HS-5 (cell line): ENCODE measurements at places on chromosomes 1 and 21.
A peak's percentile ranks its signal among the peaks of the same experiment; 100 is the strongest.

DNA sequence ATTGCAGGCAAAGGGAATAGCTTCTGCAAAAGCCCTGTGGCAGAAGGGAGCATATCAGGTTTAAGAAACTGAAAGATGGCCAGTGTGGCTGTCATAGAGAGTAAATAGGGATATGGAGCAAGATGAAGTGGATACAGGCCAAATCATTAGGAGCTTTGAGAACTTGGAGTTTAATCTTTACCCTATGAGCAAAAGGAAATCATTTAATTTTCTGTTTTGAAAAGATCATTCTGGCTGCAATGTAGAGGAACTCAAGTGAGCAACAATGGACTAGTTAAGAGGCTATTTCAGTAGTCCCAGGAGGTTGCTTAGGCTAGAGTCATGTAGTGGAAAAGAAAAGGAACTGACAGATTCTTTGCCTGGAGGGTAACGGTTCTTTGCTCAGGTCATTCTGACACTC lies 47.2 kb downstream of the RAP1A start:
- no peak for DNase-seq

DNA sequence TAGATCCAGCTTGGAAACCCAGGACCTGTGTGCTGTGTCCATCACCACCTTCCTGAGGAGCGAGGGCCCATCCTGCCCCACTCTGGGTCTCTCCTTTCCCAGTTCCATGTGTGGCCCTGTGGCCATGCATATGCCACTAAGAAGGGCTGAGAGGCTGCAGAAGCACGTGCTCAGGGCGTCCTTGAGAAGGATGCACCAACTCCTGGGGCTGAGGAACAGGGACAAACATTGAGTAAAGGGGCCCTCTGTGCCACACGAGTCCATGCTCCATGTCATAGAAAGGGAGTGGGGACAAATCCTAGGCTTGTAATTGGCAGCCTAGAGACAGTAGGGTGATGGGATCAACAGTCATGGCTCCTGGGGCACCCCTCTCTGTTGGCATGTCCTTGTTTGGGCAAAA lies 8.4 kb downstream of the ETV3L start:
- no peak for DNase-seq

- no peak for DNase-seq
Measured at GRCh38 chr1:93938461-93939145, 29.4 kb upstream of the GCLM start.

DNA sequence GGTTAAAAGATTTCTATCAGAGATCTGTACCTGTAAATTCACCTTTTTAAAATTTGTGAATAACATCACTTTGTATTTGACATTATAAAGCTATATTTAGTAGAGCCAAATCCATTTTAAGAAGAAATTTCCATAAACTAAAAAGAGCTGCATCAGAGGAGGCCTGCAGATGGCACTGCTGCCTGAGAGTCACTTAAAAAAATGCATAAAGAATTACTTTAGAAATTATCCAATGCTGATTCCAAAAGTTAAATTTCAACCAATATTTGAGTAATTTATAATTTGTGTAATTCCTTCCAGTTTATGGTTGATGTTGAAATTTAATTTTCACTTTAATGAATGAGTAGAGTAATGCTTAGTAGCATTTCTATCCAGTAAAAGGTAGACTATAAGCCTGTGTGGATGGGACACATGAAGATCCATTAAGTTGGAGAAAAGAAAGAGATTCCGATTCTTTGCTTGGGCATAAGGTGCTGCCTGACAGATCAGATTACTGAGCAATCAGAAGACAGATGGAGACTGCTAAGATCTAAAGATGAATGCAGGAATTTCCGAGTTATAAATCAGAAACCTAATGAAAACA lies 20.7 kb upstream of the RPE65 start:
- no peak for DNase-seq

DNA sequence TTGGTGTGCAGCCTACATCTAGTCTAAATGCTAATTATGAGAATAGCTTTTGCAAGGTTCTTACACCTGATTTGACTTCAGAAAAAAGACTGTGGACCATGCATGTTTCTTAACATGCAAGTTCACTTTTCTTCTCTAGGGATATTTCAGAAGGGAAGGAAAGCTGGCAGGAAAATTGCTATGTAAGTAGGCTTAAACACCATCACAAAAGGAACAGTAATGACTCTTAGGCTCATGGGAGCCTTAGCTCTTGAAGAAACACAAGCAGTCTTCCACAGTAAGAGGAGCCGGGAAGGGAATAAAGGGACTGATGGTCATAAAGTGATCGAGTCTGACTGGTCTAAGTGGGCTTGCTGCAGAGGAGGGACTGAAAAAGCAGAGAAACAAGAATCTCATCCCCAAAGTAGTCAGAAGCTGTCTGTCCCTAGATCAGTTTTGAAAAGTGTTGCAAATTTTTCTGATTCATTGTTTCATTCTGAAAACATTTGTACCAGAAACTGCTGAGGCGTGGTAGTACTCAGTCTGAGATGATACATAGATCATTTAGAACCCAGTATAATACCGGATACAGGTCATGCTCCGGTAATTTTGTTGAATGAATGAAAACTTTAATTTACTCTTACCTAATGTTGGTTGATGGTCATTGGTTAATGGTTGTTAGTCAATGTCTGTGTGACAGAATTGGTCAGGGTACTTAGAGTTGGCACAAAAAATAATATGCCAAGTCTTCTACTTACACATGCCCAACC lies 40.9 kb downstream of the SMYD2 start:
- DNase-seq = no peak

- no peak for DNase-seq
Measured at GRCh38 chr1:151005729-151006319, 878 bp downstream of the MINDY1 start.

DNA sequence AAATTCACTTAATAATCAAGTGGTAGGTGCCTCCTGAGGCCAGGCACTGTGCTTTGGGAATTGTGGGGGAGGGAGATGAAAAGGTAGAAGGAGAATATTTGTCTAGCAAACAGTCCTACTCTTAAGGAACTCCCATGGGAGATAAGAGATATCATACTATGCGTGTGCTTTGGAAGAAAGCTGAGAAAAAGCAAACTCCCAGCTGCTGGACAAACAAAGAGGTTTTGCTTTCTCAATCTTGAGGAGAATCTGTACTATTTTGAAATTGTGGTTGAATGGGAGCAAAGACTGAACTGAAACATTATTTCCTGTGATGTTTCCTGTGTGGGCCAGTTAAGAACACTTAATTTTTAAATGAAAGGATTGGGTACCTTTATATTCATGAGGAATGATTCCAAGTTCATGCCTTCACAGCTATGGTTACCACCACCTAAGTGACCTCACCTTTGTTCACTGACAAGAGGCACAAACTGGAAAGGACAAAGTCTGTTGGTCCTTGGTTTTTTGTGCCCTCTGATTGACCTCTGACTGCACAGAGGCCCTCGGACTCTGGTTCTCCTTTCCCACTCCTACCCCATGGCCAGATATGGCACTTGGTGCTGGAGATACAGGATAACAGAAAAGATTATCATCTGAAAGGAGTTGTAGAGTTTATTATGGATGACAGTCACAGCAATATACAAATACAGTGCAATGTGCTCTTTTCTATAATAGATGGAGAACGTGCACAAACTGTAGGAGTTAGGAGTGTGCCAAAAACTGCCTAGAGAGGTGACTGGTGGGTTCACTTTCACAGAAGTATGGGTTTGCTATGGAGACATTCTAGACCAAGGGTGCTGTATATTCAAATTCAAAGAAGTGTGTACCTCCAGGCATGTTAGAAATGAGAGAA lies 1.6 kb downstream of the CD53 start:
- no peak for DNase-seq

- DNase-seq = peak; percentile 88
Measured at GRCh38 chr1:173149887-173150286, 57.2 kb downstream of the TNFSF4 start.

DNA sequence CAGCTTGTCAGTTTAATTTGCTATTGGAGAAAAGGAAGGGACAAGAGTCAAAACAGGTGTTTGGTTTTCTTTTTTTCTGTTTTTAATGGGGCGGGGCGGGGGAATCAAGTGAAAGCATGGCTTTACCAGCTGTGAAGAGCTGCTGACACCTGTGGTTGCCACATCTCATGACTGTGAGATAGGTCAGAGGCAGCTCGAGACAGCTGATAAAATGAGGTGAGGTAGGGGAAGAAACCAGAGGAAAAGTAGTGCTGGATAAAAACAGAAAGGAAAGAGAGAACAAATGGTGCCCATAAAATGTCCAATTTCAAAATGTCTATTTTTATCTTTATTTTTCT lies 272.3 kb downstream of the NEGR1 start:
- no peak for DNase-seq

GRCh38 chr1:191876631-191877030 lies 281.6 kb upstream of the RGS18 start:
- no peak for DNase-seq

DNA sequence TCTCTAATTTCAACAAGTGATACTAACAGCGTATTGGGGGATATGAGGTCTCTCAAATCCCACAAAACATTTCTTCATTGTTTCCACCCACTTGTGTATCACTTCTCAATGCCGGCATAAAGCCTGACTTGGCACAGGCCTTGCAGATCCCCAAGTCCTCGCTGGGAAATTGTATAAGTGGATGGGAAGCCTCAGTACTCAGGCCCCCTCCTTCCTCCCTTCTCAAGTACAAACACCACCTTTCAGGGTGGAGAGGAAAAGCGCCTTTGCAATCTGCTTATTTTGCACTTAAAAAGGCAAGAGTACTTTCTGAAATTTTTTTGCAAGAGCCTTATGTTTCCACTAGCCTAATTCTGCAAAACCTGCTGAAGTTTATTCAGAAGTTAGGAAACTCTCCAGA lies 25.8 kb upstream of the KLHDC8A start:
- no peak for DNase-seq

DNA sequence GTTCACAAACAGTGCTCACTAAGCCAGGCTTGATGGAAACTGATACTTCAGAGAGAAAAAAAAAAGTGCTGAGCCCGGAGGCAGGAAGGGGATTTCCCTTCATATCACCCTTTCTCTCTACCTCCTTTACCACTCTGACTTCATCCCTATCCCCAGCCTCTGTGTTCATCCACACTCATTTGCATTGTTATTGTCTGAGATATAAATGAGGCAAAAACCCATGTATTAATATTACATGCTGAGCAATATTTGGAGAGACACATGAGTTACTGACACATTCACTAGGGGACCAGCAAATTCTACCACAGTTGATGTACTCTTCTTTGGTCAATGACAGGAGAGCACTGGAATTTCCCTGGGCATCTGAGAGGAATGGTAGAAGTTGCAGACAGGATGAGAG lies 175.8 kb downstream of the TNFSF18 start:
- no peak for DNase-seq

DNA sequence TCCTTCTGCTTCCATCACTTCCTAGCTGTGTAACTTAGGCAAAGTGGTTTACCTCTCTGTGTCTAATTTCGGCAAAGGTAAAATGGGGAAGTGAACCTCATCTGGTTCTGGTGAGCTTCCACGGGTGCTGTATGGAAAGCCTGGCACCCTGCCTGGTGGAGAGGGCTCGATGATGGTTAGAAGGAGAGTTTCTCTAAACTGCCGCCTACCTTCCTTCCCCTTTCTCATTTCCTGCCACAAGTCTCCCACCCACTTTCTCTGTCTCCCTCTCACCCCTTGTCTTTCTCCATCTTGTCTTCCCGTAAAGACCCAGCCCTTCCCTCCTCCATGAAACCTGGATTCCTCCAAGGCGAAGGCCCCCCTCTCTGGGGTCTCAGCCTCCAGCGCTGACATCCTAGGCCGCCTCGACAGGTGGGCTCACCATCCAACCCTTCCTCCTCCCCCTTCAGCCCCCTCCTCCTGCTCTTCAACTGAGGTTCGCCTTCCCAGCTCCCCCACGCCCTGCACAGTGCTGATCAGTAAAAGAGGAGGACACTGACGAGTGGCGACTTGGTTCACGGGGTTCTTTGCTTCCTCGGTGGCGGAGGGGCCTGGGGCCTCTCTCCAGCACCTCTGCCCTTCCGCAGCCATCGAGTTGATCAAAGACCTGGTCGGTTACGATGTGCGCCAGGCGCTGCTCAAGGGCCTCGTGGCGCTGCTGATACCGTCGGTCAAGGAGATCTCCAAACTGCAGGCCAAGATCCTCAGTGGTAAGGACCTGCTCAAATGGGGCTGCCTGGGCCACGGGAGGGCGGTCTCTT lies 7.3 kb downstream of the RNU5D-1 start:
- DNase-seq = no peak

DNA sequence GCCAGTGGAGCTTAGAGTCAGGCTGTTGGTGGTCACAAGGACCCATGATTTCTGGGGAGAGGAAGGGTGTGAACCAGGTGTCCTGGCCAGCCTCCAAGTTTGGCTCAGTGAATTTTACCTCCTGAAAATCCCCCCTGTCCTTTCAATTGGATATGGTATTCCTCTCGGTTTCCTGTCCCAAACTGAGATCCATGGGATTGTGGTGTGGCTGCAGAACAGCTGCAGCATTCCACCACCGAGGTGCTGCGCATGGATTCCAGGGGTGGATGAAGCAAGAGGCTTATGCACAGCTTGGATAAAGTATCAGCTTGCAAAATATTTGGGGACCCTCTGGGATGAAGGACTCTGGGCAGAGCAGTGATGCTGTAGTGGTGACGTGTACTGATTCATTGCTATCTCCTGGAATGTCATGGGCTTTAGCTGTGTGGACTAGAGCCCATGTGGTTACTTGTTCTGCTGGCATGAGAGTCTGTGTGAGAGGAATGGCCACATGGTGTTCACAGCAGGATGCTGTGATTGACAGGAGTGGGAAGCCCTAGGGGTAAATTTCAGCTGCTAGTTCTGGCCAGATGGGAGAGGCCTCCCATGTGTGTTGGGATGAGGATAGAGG lies 148.7 kb upstream of the SPAG17 start:
- no peak for DNase-seq

DNA sequence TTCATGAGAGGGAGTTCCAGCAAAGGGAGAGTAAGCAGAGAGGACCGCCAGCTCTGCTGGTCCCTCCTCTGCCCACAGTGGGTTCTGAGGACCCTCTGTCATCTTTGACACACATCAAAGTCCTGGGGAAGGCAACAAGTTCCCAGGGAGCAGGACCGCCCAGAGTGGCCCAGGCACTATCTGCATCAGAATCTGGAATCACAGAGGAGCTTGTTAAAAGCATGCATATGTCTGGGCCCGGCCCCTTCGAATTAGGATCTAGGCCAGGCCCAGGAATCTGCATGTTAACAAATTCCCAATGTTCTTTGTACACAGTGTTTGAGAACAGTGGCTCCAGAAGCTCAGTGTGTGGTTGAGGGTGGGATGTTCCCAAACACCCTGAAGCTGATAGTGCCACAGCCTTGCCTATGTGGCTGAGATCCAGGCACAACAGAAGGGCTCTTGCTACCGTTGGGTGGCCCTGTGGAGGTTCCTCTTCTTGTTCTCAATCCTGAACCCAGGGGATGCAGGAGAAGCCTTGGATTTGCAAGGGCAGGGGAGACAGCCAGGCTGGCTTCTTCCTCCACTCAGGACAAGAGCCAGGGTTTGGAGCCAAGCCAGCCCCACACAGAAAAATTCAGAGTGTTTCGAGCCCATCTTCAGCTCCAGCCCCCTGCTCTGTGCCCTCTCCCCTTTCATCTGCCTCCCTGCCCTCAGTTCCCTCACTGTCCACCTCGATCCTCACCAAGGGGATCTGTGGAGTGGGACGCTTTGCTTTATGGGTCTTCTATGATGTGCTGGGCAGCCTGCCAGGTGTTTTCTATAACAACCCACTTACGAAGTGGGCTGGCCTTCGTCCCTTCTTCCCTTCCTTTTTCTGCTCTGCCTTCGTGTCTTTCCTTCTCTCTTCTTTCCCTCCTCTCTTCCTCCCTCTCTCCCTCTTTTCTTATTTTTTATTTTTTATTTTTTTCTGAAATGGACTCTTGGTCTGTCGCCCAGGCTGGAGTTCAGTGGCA lies 129.0 kb upstream of the TMPRSS2 start:
- DNase-seq = no peak

GRCh38 chr1:172108161-172108893 lies 267.0 kb downstream of the DNM3 start:
- peak; percentile 32 for DNase-seq
